ENCODE measurements at places on chromosomes 12 and 14. TPM values are rescaled to one million over a fixed set of nuclear protein-coding genes. Genes with fewer than 3 reads are reported as not detected.

The ANO2 gene
- not detected for total RNA-seq

The SLC25A47 gene
- total RNA-seq, result 0.23 TPM

The PPFIA2 gene
- not detected for total RNA-seq

The DAO gene
- total RNA-seq, result not detected

DNA sequence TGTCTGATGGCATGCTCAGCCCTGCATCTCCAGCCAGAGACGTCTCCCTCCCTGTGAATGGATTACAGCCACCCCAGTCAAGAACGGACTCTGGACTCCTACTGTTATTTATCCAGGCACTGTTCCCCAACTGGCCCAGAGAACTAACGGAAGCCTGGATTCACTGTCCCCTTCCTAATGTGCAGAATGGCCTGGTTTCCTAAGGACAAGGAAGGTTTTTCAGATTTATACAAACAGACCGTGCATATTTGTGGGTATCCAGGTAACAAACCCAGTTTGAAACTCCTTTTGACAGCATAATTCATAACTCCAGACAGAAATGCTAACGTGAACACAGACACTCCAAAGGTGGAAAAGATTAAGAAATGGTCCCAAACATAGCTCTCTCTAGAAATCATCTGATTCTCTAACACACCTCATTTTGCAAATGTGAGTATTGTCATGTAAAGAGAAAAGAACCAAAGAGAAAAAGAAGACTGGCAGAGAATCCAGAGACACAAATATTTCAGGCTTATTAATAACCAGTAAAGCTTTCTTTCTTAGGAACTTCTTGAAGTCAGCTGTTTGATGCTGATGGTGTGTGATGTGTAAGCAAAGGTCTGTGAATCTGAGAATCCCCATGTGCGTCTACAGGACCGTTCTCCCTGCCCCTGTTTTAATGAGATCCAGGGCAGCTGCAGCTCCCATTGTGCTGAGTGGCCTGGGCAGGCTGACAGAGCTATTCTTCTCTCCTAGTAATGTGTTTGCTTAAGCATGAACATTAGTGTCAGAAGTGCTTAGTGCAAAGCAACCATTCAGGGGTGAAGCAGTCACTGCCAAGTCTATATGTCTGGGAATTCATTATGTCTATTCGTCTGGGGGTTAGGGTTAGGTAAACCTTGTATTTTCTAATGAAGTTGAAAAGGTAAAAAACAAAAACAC is 86.8 kb upstream of the HIF1A start:
- no peak for DNase-seq

- DNase-seq, result no peak
These were observed 581.6 kb downstream of the GALC start for GRCh38 chr14:87411370-87411769.

GRCh38 chr14:92105893-92106142 is 564 bp downstream of the ATXN3 start:
- DNase-seq, result no peak

- no peak for DNase-seq
These were observed 2.3 kb downstream of the MEG3 start for GRCh38 chr14:100828031-100828769.

DNA sequence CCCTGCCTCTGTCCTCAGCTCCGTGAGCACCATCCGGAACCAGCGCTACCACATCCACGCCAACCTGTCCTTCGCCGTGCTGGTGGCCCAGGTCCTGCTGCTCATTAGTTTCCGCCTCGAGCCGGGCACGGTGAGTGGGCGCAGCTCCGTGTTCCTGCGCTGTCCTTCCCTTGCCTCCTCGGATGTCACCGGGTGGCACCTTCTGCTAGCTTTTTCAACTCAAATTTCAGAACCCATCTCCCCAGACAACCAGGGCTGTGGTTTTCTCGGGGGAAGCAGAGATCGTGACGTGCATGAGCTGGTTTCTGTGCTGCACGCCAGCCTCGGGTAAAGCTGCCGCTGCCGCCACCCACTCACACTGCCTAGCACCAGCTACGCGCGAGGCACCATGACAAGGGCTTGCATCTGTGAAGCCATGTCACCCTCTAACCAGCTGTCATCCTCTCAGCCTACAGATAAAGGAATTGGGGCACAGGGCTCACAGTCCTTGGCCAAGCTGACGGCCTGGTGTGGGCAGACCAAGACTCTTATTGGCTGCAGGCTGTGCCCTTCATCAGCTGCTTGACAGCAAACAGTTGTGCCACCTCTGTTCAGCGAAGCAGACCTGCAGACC is 152.1 kb downstream of the ADGRD1 start:
- no peak for DNase-seq

GRCh38 chr12:119071638-119072231 is 90.4 kb downstream of the SRRM4 start:
- DNase-seq, result no peak

Data from activated naive CD4-positive, alpha-beta T cell treated with anti-CD3 and anti-CD28 coated beads, Interleukin-2, amount 50 U/mL, for 72 hours (primary cell).